ENCODE measurements at places on chromosomes 12 and 14. TPM values are rescaled to one million over a fixed set of nuclear protein-coding genes. Genes with fewer than 3 reads are reported as not detected.

TUNAR gene
- total RNA-seq: not detected

DNA sequence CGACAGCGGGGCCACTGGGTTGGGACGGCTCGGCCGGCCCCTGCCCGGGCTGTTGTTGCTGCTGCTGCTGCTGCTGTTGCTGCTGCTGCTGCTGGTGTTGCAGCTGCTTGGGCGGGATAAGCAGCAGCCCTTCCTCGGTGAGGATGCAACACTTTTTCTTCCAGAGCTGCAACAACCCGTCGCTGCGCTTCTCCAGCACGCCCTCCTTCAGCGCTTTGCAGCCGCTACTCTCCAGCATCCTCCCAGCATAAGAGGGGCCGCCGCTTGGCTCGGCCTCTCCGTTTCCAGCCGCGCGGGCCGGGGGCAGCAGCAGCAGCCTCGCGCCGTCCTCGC lies 529 bp downstream of the PHLDA1 start:
- no peak for DNase-seq

GRCh38 chr14:83196236-83196635 lies 1662.6 kb upstream of the SEL1L start:
- DNase-seq: no peak

DNA sequence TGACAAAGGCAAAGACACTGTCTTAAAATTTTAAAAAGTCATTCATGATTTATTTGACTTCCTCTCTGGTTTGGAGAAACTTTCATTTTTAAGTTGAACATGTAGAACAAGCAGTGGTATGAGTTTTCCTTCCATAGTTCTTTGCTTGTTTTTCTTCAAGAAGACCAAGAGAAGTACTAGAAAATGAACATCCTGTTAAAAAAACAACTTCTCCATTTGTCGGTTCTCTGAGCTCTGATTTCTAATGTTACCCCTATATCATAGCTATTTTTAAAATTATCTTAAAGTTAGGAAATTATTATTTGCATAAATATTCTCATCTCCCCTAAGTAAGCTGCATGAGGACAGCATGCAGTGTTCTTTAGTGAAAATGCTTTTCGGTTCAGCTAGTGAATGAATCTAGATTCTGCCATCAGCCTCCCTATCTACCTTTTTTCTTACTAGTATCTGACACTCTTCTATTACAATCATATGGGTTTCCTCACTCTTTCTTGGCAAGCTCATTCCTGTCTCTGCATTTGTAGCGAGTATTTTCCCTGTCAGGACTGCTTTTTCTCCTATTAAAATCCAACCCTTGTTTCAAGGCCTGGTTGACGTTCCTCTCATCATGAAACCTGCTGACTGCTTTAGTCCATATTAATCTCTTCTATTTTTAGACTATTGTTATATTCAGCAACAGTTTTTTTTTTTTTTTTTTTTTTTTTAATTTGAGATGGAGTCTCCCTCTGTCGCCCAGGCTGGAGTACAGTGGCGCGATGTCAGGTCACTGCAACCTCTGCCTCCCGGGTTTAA lies 15.8 kb downstream of the DIP2B start:
- no peak for DNase-seq

- DNase-seq: no peak
Observed at GRCh38 chr12:31765931-31766330, 37.1 kb upstream of the AMN1 start.

SLC10A1 gene
- 0.03 TPM for total RNA-seq

ESR2 gene
- not detected for total RNA-seq

SYCP3 gene
- not detected for total RNA-seq

DNA sequence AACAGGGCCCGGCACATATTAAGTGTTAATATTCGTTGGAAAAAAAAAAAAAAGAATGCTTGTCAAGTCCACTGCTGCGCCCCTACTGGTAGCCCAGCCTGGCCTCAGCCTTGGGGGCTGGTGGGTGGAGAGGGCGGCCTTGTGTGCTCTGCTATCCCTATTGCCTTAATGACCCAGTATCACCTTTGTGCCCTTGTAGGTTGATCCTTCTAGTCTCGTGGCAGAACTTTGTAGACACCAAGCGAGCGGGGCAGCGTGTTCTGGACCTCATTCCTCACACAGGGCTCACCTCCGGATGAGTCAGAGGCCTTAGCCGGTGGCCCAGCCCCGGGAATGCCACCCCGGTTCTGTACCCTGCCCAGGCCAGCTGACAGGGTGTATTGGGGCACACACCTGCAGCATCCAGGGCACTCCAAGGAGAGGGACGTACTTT lies 1.8 kb upstream of the RCOR1 start:
- DNase-seq: peak; percentile 26

DNA sequence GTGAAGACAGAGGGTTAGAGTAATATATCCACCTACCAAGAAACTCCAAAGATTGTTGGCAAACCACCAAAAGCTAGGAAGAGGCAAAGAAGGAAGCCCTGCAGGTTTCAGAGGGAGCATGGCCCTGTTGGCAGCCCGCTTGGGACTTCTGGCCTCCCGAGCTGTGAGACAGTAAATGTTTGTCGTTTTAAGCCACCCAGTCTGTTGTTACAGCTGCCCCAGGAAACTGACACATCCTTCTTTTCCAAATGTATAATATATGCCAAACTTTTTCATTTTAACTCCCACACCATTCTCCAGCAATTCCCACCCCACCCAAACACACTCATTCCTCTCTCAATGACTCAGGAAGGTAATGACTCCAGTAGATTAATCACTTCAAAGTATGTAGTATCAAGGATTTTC lies 74.0 kb downstream of the RPS29 start:
- peak; percentile 86 for DNase-seq

GLS2 gene
- not detected for total RNA-seq

DNA sequence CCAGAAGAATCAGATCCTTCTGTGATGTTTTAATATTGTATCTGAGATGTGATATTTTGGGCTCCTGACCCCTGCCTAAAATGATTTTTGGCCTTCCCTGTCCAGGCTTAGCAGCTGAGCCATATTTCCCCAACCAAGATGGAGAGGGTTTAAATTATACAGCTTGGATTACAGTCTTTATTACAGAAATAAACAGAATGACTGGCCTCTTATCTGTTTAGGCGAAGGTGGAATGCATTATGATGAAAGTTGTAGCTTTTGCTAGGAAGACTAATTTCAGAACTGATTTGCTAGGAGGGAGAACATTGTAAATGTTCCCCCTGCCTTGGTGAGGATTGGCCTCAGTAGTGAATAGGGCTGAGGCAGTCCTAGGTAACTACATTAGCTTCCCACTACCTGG lies 23.3 kb downstream of the BMAL2 start:
- DNase-seq: no peak

CLEC6A gene
- not detected for total RNA-seq

GRCh38 chr12:52130711-52131110 lies 51.2 kb downstream of the SMIM41 start:
- DNase-seq: no peak

SARNP gene
- total RNA-seq: 227 TPM

DNA sequence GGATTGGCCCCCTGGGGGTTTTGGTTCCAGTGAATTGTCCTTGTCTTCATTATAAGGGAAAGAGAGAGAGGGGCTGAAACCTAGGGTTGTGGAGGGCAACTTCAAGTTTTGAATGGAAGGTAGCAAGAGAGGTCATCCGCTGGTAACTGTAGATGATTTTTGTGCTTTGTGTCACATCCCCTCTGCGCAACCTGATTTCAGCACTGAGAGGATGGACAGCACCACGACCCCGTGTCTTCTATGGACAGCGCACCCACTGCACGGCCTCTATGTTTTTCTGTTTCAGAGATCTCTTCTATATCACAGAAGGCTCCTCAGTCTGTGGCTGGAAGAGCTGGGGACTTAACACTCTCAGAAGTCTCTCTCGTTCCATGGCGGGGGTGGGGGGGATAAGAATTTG lies 127.0 kb upstream of the RPH3A start:
- DNase-seq: no peak

TAS2R50 gene
- not detected for total RNA-seq

SERPINA5 gene
- total RNA-seq: not detected

GRCh38 chr12:116595186-116595585 lies 36.0 kb downstream of the MAP1LC3B2 start:
- no peak for DNase-seq

DNA sequence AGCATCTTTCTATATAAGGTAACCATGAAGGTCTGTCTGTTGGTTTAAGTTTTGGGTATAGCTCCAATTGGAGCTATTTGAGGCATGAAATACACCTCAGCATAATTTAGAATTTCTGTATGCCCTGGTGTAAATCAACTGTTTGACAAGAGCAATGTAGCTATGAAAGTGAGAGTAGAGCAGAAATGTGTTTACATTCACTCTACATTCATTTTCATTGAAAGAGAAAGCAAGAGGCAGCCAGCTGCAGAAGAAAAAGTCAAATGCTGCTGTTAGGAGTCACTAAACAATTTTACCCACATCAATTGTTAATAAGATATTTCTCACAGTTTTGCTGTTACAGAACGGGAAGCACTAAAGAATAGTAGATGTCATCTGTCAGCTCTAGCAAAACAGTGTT lies 252.5 kb downstream of the SLC6A15 start:
- DNase-seq: no peak

CLMN gene
- total RNA-seq: 1.8 TPM

IGFBP6 gene
- 147 TPM for total RNA-seq

- DNase-seq: no peak
Observed at GRCh38 chr14:33254861-33255395, 316.2 kb downstream of the NPAS3 start.

DNA sequence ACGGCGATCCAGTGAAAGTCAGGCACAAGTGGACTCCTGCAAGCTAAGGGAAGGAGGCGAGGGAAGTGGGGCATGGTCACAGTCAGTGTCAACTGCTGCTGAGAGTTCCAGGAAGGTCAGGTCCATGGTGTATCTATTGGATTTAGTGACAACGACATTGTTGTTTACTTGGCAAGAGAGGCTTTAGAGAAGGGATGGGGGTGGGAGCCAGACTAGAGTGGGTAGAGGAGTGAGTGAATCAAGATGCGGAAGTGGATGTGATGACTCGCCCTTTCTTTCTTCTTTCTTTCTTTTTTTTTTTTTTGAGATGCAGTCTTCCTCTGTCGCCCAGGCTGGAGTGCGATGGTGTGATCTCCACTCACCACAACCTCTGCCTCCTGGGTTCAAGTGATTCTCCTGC lies 12.5 kb downstream of the P2RX7 start:
- peak; percentile 72 for DNase-seq

DNA sequence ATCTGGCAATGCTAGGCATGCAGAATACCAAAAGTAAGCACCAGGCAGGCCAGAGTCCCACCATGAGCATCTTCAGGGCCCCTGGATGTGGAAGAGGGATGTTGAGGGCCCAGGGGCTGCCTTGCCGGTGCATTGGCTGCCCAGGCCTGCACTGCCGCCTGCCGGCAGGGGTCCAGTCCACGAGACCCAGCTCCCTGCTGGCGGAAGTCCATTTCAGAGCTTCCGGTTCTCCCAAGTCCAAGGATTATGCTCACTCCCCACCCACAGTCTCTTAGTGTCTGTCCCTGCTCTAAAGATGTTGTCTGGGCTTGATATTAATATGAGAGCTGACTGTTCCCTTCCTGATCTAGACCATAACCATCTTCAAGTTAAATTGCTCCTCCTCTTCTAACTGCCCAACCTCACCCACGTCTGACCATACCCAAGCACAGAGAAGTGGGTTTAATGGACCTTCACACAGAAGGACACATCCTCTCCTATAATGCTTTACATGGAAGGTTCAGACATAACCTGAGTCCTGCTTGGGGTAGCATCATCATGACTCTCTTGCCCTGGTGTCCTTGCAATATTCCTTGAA lies 117.4 kb downstream of the DAD1 start:
- DNase-seq: no peak

STK38L gene
- 34.8 TPM for total RNA-seq

DENR gene
- 80.1 TPM for total RNA-seq

RFLNA gene
- not detected for total RNA-seq

ERBB3 gene
- 0.64 TPM for total RNA-seq

ARMH4 gene
- total RNA-seq: 3.1 TPM

PKP2 gene
- 57.3 TPM for total RNA-seq

TMPRSS12 gene
- total RNA-seq: not detected

- DNase-seq: no peak
Observed at GRCh38 chr12:111251787-111252186, 117.1 kb downstream of the PHETA1 start.

CRIP1 gene
- not detected for total RNA-seq

DNA sequence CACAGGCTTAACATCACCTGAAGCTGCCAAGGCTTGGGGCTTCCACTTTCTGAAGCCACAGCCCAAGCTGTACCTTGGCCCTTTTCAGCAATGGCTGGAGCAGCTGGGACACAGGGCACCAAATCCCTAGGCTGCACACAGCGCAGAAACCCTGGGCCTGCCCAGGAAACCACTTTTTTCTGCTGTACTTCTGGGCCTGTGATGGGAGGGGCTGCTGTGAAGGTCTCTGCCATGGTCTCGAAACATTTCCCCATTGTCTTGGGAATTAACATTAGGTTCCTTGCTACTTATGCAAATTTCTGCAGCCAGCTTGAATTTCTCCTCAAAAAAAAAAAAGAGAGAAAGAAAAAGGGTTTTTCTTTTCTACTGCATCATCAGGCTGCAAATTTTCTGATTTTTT lies 219.1 kb downstream of the RPL10L start:
- DNase-seq: no peak

- DNase-seq: no peak
Observed at GRCh38 chr12:124812356-124812755, 51.3 kb downstream of the SCARB1 start.

- no peak for DNase-seq
Observed at GRCh38 chr12:6272300-6273204, 37.9 kb upstream of the PLEKHG6 start.

- DNase-seq: peak; percentile 81
Observed at GRCh38 chr12:113242026-113242418, 20.8 kb downstream of the TPCN1 start.

DNA sequence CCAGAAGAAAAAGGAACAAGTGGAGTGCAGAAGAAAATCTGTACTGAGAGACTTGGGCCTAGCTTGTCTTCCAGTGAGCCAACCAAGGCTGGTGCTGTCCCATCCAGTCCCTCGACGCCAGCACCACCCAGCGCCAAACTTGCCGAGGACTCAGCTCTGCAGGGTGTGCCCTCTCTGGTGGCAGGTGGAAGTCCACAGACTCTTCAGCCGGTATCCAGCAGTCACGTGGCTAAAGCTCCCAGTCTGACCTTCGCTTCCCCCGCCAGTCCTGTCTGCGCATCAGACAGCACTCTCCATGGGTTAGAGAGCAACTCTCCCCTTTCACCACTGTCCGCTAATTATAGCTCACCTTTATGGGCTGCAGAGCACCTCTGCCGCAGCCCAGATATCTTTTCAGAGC lies 15.6 kb downstream of the CIPC start:
- no peak for DNase-seq

NPFF gene
- total RNA-seq: not detected

- no peak for DNase-seq
Observed at GRCh38 chr12:4830556-4831210, 79.0 kb upstream of the KCNA1 start.

- no peak for DNase-seq
Observed at GRCh38 chr14:33103966-33104365, 165.3 kb downstream of the NPAS3 start.

GARIN6 gene
- total RNA-seq: not detected

CLEC4D gene
- total RNA-seq: not detected

CCDC177 gene
- total RNA-seq: not detected

DNA sequence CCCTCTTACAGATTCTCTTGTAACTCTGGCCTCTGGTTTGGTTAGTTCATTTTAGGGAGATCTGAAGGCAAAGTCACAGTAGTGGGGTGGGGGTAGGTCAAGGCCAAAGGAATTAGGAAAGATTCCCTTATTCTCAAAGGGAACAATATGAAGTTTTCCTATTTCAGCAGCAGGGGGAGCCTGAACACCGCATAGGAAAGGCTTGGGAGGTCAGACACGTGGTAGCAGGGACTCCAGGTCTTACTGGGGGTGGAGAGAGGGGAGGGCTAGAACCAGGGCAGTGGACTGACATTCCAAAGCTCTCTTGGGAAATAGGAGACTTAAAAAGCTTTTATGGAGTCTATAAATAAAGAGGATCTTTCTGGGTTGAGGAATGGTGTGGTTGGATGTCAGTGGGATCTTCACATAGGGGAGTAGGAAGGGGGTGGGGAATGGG lies 1.3 kb downstream of the ZC3H10 start:
- peak; percentile 89 for DNase-seq
